Astrocyte of the spinal cord (primary cell): ENCODE measurements at places on chromosomes 2 and 18.
A peak's percentile ranks its signal among the peaks of the same experiment; 100 is the strongest.

DNA sequence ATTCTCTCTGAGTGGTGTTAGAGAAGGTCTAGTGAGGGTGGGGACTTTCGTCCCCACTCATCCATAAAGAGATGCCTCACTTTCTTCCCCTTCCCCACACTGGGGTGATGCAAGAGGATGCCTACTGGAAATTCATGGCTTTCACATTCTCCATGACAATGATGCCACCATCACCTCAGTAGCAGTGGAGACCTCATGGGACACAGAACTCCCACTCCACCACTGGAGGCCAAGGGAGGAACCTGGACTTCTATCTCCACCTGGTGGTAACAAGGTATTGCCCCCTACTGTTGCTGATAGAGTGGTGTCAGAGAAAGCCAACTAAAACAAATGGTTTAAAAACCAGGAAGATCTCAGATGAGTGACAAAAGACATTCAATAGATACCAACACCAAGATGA lies 110.9 kb downstream of the INHBB start:
- no peak for DNase-seq

- no peak for DNase-seq
Observed at GRCh38 chr18:5195656-5196055, 1.4 kb downstream of the AKAIN1 start.

DNA sequence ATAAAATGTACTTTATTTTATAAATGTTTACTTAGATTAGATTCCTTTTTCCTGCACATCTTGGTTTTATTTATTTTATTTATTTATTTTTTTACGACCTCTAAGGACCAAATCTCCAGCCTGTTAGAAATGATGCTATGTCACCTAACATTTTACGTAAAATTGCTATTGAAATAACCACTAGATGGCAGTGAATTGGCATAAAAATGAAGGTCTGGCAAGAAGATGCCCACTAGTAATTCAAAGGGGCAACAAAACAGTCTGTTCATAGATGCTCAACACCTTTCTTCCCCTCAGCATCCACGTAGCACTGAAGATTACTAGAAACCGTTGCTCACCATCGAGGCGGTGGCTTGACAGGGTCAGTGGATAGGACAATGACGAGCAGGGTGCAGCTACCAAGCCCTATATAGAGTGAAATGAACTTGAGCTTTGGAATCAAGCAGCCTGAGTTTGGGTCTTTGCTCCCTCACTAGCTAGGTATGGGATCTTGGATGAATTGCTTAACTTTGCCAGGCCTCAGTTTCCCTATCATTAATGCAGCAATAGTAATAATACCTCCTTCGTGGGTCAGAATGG lies 128.7 kb upstream of the L3MBTL4 start:
- DNase-seq, result peak; percentile 55

DNA sequence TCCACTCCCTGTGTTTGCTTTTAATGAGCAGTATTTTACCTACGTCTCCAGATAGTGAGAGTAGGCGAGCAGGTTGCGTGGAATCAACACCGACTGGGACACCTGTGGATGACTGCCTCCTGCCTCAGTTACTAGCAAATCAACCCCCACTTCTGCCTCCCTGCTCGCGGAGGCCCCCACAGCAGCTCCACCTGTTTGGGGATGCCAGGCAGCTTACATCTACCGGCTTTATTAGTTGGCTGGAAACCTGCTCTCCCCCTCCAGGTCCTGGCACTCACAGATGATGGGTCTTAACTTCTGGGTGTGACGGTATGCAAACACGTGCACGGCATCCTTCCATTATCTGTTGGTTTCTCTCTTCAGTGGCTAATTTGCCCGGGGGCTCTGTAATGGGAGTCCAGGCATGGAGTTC lies 164.4 kb upstream of the SESTD1 start:
- no peak for DNase-seq

- DNase-seq, result no peak
Observed at GRCh38 chr2:234719116-234719716, 222.3 kb upstream of the ARL4C start.

GRCh38 chr2:201118961-201119854 lies 3.2 kb downstream of the CFLAR start:
- DNase-seq, result peak; percentile 69

DNA sequence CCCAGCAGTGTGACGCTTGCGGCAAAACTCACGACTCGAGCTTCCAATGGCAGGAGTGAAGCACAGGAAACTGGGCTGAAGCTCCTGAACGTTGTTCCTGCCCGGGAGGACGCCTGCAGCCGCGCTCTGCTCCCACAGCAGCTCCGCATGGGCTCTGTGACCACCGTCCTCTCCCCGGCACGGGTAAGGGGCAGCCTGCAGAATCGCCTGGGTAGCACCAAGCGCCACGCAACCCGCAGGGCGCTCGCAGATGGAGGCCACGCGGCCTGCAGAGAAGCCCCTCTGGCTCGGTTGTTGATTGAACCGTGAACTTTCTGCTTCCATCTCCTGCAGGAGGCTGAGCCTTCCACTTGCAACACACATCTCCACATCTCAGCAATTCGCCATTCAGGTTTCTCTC lies 63.3 kb upstream of the ZNF236 start:
- DNase-seq, result no peak

DNA sequence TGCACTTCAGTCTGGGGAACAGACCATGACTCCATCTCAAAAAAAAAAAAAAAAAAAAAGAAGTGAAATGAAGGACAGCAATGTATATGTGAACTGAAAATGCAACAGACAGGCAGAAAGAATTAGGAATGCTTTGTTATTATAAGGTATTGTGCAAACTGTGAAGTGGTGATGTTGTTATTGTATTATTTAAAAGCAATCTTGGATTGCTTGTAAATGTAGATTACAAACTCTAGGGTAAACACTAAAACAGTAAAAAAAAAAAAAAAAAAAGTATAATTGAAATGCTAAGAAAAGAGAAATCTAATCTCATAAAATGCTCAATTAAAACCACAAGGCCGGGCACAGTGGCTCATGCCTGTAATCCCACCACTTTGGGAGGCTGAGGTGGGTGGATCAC lies 25.3 kb downstream of the DYM start:
- no peak for DNase-seq

GRCh38 chr2:232629129-232629475 lies 4.3 kb upstream of the EFHD1 start:
- no peak for DNase-seq

DNA sequence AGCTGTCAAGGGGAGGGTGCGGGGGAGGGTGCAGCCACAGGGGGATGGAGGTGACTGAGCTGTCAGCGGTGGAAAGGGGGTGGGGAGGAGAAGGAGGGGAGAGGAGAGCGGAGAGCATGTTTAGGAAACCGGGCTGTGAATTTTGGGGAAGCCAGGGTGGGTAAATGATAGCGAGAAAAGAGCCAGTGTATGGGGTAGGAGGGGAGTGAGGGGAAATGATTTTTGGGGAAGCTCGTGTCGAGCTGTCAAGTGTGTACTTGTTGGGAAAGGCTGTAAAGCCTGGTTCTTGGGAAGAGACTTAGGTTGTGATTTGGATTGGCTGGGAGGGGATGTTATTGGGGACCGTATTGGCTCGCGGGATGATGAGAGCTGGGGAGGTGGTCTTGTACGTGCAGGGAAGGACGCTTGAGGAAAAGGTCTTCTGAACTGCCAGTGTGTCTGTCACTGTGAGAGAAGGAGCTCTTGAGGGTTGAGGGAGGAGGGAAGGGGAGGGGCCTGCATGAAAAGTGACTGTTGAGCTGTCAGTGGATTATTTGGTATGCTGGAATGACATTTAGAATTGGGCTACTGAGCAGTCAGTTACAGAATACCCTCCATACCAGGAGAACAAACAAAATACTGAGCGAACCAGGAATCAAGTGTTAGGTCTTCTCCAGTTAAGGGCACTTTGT lies 1.0 kb downstream of the UBR3 start:
- peak; percentile 49 for DNase-seq

GRCh38 chr2:215299337-215299859 lies 12.5 kb upstream of the ATIC start:
- no peak for DNase-seq

- no peak for DNase-seq
Observed at GRCh38 chr2:114085992-114086391, 196.1 kb downstream of the ACTR3 start.

DNA sequence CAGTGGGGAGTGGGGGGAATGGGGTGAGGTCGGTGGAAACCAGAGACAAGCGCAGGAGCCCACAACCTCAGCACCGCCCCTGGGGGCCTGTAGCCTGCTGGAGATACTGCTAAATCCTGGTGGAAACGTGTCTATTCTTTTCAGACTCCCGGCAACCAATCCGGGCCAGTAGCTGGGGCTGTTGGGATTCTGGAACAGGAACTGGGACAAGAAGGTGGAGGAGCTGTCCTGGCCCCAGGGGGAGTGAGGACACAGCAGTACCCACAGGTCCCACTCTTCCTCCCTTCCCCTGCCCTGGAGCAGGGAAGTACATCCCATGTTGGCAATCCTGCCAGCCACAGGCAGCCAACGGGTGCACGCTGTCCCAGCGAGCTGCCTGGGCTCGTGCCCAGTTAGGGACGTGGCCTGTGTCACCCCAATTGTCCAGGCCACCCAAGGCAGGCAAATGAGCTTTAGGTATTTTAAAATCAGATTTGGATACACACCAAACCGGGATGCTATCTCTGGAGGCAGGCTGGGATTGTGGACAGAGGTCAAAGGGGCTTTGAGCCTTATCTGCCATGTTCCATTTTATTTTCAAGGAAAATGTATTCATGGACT lies 51.8 kb downstream of the HS1BP3 start:
- DNase-seq, result no peak

DNA sequence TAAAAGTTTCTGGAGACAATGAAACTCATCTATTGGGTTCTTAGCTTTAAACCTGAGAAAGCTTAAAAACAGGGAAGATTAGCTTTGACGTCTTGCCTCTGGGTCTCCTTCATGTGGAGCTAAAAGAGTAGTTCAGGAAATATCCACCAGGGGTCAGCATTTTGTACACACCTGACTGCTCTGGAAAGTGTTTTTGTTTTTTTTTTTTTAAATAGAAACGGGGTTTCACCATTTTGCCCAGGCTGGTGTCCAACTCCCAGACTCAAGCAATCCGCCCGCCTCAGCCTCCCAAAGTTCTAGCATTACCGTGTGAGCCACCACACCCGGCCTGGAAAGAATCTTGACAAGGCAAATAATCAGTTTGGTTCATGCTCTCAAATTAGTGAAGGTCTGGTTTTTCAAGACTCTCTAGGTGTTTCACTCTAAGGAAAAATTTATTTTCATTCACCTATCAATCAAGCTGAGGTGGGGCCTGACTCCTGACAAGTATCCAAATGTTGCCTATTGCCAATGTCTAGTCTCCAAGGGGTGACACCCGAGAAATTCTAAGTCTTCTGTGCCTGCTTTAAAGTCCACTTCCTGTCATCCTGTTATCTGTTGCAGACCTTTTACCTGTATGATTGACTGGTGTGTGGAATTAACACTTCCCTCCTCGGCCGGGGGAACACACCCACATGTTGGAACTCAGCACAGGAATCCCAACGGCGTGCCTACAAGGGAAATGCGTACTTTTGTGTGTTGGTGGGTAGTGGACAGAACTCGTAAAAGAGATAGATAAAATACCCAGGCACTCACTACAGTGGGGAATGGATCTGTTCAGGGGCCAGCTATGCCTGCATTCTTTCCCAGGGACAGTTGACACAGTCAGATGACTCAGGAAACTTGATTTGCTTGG lies 11.3 kb downstream of the IL1RN start:
- DNase-seq, result peak; percentile 73

- DNase-seq, result peak; percentile 91
Observed at GRCh38 chr18:46946656-46947282, 29.4 kb downstream of the KATNAL2 start.

GRCh38 chr2:235223011-235223410 lies 270.8 kb upstream of the AGAP1 start:
- no peak for DNase-seq

DNA sequence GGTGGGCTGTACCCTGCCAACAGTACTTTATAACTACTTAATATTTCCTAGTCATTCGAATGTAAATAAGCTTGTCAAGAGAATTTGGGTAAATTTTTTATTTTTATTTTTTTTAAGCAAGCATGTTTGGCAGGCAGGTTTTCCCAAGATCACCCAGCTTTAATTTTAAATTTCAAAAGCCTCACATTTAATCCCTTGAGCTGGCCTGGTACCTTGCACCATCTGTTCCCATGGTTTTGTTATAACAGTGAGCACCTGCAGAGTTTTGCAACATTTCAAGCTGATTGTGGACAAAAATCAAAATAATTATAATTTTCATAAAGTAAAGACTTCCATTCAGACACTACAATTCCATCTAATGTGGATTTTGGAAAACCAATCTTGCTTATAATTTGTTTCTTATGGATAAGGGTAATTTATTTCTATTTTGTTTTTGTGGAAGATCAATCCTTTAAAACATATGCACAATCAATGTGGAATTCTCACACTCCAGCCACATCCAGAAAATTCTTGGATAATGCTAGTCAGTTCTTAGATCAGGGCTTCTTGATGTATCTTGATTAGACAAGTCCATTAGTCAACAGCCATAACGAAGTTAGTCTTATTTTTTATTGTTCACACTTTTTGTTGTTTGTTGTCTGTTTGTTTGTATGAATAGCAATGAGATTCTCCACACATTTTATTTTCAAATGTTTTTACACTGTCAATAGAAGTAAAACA lies 689.3 kb downstream of the NR4A2 start:
- no peak for DNase-seq

- no peak for DNase-seq
Observed at GRCh38 chr18:58266291-58266690, 222.3 kb downstream of the NEDD4L start.

DNA sequence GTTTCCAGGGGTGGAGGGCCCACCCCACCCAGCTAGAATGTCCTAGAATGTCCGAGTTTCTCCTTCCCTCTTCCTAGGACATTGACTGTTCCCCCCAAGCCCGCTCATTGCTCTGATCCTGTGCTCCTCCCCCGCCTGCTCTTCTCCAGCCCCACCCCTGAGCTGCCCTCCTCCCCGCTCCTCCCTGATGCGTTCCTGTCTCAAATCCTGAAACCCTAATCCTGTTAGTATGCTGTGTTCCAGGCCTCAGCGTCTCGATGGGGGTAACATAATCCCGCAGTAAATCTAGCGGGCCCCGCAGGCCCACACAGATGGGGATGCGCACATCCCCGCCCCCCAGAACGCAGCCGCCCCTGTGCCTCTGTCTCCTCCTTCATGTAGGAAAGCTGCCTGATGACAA lies 51.3 kb downstream of the NRP2 start:
- DNase-seq, result no peak

GRCh38 chr2:5453220-5454050 lies 238.7 kb upstream of the SOX11 start:
- DNase-seq, result peak; percentile 82
